ENCODE measurements at places on chromosomes 1 and 21.
A peak's percentile ranks its signal among the peaks of the same experiment; 100 is the strongest.

GRCh38 chr1:1603671-1604373 is 3.9 kb upstream of the FNDC10 start:
- no peak for DNase-seq

GRCh38 chr1:109807402-109807801 is 43.7 kb upstream of the EPS8L3 start:
- no peak for DNase-seq

GRCh38 chr1:55735106-55735505 is 519.9 kb upstream of the USP24 start:
- DNase-seq = no peak

- no peak for DNase-seq
Observed at GRCh38 chr1:71881611-71882010, 400.7 kb downstream of the NEGR1 start.

DNA sequence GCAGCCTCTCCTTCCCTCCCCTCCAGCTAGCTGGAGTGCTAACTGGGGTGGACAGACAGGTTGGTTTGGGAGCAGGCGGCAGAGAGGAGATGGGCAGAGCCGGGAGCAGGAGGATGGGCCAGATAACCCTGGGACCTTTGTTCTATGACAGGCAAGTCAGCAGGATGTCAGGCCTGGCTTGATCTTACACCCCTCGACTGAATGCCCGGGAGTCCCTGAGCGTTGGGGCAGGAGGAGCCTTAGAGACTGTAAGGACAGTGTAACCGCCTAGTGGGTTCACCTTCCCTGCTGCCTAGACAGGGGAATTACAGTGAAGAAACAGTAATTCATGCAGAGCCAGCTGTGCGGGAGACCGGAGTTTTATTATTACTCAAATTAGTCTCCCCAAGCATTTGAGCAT is 60.2 kb downstream of the MDM4 start:
- DNase-seq = no peak

DNA sequence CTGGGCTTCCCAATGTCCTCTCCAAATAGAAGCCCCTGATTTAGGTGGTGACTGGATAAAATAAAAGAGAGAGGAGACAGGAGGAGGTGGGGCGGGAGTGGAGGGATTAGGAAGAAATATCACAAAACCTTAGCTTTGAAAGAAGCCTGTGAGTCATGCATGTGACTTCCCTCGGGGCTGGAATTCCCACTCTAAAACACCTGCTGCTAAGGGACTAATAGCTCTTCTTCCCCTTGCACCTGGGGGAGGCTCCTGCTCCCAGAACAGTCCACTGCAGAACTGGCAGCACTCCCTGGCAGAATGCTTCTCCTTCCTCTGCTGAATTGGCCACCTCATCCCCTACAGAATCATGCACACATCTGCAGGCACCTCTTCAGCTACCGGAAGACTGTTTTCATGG is 207.2 kb downstream of the ATG4C start:
- no peak for DNase-seq

GRCh38 chr21:44431300-44431699 is 24.0 kb upstream of the LRRC3 start:
- DNase-seq = no peak

DNA sequence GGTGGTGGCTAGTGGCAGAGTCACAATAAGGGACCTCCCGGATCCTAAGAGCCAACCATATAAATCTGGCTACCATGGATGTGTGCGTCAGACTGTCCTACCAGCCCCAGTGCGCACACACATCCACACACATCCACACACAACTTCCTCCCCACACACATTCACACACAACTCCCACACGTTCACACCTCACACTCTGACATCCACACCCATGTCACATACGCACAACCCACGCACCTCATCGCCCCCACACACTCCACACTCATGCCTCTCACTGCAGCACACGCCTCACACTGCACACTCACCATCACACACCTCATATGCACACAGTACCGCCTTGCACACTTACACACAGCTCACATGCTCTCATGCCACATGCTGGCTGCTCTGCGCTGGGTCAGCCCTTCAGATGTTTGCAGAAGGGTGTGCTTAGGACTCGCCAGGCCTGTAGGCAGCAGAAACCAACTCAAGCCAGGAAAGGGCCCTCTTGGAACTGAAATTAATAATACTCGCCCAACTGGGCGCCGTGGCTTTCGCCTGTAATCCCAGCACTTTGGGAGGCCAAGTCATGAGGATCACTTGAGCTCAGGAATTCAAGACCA is 3.0 kb downstream of the LDLRAD2 start:
- no peak for DNase-seq

DNA sequence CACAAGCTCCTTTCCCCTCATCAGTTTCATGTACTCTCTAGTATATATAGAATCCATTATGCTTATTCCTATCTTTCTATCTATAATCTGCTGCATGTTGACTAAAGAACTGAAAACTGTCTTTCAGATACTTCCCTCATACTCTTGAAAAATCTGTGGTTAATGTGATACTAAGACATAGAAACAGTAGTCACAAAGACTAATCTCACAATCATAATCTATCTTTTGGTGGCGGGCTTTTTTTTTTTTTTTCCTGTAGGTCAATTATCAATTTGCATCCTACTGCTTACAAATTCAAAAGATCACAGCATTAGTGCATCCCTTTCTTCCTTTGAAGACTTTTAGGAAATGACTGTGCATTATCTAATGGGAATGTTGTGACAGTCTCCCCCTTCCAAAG is 4.7 kb downstream of the UBR4 start:
- no peak for DNase-seq

DNA sequence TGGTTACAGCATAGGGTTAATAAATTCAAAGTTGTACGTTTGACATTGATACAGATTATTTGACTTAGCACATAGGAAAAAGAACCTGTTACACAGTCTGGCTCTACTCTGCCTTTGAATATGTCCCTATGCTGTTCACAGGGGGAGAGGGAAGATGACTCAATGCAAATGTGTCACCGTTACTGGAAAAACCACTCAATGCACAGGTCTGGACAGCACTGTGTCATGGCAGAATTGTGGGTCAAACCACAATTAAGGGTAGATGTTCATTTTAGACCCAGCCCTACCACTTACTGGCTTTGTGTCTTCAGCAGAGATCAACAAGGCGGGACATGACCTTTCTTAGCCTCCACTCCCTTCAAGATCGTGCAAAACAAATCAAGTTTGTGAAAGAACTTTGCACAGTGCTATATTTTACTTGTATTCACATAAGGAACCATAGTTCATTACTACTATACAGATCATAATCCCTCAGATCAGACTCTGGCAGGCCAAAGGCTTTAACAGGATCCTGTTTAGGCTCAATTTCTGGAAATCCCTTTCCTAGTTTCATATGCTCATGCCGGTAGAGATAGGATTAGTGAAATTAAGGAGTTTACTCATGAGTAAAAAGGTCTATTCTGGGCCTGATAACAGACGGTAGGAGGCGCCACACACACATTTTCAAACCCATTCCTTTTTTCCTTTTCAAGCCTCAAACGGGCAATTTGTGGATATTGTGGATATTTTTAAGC is 22.1 kb downstream of the EIF2D start:
- DNase-seq = peak; percentile 79

DNA sequence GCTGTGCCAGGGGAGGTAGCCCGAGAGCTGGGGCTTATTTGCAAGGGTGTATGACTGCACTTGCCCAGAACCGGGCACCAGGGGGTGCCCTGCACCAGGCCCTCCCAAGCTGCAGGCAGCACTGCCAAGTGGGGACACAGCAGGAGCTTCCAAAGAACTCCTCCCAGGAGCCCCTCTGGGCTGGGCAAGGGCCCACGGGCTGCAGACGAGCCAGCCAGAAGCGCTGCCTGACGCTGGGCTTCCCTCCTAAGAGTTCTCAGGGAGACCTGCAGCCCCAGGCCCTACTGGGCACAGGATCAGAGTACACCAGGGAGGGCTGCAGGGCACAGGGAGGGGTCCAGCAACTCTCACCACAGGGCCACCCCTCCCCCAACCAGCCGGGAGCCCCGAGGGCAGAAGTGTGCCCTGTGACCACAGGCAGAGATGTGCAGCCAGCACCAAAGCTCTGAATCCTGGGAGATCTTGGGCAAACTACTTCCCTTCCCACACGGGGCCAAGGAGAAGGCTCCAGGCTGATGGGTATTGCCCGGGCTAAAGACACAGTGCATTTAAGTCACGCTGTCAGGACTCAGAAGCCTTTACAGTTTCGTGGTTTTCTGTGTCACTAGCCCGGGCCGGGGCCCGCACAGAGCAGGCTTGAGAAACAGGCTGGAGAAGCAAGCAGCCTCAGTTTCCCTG is 63.4 kb downstream of the KCNAB2 start:
- no peak for DNase-seq

GRCh38 chr1:159829822-159830465 is 3.3 kb downstream of the SLAMF8 start:
- DNase-seq = no peak

DNA sequence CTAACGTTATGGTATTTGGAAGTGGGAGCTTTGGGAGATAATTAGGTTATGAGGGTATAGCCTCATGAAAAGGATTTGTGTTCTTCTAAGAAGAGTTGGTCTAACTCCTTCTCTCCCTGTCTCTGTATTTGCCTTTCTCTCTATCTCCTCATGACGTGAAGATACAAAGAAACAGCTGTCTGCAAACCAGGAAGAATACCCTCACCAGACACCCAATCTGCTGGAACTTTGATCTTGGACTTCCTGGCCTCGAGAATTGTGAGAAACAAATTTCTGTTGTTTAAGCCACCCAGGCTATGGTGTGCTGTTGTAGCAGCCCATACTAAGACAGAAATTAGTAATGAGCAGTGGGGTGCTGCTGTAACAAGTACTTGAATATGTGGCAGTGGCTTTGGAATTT is 16.1 kb downstream of the C1orf141 start:
- no peak for DNase-seq

DNA sequence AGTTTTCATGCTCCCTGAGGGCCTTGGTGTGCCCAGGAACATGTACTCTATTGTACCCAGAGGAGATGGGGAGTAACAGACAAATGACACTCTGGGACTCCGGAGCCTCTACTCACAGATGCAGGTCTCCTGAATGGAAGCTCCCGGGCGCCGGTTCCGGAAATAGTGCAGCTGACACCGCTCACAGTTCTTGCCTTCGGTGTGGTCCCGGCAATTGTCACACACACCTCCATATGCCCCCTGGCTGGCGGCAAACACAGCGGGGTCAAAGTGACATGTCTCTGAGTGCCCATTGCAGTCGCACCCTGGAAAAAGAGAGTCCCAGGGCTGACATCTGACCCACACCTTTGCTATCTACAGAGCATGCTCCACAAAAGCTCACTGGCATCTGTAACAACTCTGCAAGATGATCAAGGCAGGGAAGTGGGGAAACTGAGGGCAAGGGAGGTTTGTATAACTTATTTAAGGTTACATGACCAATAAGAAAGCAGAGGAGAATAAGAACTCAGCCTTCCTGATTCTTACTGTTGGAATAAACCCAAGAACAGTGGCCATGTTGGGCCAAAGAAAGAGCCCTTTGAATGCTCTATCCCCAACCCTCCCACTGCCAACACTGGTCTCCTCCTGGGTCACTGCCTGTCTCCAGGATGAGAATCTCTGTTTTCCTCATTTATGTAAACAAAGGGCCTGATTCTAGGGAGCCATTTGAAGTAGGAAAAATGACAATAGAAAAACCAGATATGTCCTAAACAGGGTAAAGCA is 22.4 kb downstream of the LAMB3 start:
- no peak for DNase-seq

DNA sequence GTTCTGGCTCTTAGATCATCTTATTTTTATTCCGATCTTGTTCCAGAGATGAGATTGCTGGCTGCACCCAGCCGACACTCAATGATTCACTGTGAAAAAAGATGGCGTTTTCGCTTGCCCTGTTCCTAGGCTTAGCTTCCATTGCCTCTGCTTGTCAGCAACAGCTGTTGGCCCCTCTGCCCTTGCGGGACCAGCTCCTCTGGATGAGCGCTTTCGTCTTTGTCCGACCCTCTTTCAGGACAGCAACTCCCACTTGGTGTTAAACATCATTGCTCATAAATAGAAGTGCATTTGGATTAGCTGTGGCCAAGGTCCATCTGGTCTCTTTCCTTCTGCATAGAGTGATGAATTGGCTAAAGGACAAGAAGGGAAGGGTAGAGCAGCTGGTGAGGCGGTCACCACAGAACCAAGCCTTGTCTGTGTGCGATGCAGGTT is 43.5 kb upstream of the SCCPDH start:
- no peak for DNase-seq

GRCh38 chr1:19644395-19644680 is 227 bp downstream of the NBL1 start:
- DNase-seq = no peak

- DNase-seq = no peak
Observed at GRCh38 chr1:202029171-202029665, 18.8 kb downstream of the ELF3 start.

All from CD4-positive, alpha-beta T cell treated with Interleukin-6 at 100 ng/mL for 8 hours (primary cell).